Stimulated activated CD4-positive, alpha-beta T cell treated with anti-CD3 and anti-CD28 coated beads, Interleukin-1b, Interleukin-23, amount 100 ng/mL, for 48 hours (primary cell): ENCODE measurements at places on chromosomes 7 and 10.

DNA sequence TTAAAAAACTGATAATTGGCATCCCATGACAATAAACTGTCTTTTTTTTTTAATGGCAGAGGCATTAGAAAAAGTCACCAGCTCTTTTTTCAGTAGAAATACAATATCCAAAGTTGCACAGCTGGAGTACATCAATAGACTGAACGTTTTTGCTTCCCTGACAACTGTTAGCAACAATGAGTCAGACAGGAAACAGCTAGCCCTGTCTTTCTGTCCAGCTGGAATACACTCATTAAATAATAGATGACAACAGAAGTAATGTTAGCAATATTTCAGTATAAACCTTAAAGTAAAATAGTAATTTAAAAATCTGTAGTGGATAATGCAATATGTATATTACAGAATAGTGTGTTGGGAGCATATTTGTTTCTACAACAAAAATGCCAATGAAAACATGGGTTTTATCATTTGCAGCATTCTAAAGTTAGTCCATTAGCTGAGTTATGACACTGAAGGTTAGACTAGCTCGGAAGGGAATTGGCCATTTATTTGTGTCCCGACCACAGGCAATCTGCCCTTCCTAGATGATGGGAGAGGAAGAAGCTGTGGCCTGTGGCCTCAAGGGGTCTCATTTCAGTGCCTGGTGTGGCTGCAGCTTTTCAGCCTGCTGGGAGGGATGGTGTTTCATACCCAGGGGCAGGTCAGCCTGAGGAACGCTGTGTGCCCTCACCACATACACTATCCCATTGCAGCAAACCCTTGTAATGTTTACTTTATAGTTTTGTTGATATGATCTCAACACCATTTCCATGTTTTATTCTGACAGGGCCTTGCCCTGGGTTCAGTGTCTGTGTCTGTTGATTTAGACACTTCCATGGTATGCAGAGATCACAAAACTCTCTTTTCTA lies 173.3 kb downstream of the SLC16A9 start:
- DNase-seq: no peak

GRCh38 chr7:22931011-22931410 lies 82.9 kb downstream of the HYCC1 start:
- no peak for DNase-seq

DNA sequence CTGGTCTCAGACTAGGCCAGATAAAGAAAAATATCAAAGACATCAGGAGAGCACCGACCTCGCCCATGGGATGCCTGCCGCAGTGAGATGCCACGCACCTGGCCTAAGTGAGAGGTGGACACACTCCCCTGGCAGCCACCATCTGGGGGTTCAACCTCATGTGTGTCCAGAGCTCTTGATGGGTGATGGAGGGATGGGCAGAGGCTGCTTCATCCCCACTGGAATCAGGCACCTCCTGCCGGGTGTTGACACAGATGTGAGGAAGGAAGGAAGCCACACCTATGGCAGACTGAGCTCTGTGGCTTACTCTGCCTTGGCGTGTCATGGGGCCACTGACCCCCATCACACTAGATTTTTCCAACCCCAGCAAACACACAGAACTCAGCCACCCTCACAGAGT lies 11.4 kb downstream of the ZNF488 start:
- no peak for DNase-seq

- no peak for DNase-seq
Observed at GRCh38 chr7:154591544-154591943, 411.4 kb downstream of the PAXIP1 start.

GRCh38 chr7:74061840-74062539 lies 21.6 kb upstream of the LIMK1 start:
- DNase-seq: peak; percentile 43

DNA sequence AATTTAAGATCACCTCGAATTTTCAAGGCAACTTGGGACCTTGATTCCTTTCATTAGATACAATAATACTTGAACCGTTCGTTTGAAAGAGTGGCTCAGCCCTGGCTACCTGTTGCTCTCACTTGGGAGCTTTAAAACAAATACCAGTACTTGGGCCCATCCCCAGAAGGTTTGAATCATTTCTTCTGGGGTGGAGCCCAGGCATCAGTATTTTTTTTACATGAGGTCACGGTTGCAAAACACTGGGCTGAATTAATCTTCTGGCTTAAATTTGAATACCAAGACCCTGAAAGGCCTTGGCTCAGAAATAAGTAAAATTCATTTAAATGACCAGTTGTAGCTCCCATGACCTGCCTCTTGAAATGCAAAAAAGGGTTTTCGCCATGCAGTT lies 214.9 kb downstream of the CREB5 start:
- DNase-seq: no peak

DNA sequence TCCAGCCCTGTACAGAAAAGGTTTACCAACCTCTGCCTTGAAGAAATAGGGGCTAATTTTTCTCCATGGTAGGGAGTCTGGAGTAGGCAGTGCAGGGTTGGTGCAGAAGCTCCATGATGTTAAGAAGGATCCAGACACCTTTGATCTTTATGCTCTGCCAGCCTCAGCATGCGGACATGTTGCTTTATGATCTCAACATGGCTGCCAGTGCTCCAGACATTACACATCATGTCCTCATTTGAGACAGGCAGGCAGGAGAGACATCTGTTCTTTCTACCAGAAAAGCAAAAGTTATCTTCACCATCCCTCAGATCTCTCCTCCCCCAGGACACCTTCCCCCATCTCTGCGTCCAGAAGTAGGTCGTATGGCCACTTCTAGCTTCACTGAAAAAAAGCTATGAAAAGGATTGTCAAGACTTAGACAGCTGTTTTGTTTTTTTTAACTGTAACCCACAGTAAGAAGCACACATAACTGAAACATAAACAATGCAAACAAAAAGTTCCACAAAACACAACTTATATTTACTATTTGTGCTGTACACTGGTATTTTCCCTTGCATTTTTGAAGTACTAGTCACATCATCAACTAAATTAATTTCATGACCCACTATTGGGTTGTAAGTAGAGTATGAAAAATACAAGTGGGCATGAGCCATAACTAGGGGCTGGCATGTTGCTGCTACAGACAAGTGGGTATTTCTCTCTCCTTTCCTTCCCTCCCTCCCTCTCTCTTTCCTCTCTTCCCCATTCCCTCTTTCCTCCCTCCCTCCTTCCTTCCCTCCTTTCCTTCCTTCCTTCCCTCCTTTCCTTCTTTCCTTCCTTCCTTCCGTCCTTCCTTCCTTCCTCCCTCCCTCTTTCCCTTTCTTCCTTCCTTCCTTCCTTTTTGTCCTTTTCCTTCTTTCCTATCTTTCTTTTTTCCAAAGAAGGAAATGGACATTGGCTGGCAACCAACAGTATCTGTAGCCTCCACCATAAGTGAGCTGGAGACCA lies 2.6 kb upstream of the RASSF4 start:
- DNase-seq: no peak

DNA sequence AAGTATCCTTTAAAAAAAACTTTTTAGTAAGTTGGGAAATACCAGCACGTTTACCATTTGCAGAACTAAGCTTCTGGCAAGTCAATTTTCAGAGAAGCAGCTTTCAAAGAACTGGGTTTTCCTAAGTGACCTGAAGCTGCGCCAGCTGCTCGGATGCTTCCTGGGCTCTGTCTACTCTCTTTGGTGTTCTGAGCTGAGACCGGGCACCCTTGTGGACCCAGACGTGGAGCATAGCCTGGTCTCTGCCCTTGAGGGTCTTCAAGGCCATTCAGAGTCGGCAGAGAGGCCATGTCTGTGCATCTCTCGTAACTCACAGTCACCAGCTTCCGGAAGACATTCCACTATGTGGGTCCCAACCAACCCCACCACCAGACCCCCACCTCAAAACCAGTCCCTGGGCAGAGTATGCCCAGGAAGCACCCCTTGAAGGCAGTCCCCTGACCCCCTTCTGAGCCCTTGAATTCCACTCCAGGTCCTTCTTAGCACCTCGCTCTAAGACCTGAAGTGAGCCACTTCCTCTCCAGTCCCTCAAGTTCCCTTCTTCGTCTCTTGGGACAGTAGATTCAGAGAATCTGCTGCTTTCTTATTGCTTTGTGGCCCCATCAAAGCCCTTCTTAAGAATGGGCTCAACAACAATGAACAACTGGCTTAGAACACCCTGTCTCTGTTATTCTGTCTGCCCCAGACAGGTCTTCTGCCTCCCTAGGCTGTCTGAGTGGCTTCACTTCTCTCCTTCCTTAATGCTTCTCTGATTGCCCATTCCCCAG lies 8.5 kb downstream of the CALML5 start:
- no peak for DNase-seq

GRCh38 chr7:30706316-30706715 lies 24.1 kb upstream of the CRHR2 start:
- DNase-seq: no peak

DNA sequence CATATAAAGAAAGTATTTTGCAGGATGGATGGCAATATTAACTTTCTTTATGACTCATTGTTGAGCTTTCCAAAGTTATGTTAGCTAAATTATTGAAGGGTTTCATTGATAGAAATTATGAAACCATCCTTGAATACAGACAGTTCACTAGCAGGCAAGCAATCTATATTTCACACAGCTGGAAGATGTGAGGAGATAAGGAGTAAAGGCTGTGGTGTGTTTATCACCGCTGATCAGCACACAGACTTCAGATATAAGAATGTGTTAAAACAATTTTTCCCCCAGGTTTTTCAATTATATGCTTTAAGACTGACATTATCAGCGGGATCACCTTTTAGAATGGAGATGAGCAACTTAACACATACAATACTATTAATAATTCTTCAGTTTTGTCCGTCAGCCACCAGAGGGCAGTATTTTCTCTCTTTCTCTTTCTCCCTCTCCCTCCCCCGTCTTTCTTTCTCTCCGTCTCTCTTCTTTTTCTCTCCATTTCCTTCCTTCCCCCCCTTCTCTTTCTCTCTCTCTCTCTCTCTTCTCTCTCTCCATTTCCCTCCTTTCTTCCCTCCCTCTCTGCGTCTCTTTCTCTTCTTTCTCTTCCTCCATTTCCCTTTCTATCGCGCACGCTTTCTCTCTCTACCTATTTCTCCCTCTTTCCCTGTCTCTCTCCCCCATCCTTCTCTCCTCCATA lies 62.9 kb upstream of the FAM171A1 start:
- no peak for DNase-seq

DNA sequence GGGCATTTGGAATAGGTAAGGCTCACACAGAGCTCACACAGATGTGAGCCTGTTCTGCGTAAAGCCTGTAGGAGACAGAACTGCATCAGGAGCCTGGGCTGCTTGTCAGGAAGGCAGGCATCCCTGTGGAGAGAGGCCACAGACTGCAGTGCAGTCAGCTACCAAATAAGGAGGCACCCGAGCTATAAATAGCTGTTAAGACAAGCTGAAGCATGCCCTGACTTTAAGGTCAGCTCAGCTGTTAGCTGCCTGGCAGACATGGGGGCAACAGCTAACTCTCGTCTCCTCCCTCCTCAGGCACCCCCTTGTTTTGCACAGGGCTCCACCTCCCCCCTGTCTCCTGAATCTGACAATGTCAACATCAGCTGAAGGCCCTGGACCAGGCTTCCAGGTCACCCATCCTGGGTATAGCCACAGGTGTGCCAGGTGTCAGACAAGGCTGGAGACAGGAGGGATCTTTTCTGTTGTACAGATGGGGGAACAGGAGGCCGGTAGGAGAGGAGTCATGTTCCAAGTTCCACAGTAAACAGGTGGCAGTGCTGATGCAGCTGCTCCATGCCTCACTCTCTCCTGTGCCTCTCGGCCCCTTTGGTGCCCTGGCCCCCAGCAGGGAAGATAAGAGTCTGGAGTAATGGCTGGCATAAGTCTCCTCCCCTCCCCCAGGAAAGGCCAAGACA lies 27.6 kb upstream of the MKRN1 start:
- no peak for DNase-seq

GRCh38 chr7:12314199-12314598 lies 89.5 kb downstream of the VWDE start:
- DNase-seq: no peak

DNA sequence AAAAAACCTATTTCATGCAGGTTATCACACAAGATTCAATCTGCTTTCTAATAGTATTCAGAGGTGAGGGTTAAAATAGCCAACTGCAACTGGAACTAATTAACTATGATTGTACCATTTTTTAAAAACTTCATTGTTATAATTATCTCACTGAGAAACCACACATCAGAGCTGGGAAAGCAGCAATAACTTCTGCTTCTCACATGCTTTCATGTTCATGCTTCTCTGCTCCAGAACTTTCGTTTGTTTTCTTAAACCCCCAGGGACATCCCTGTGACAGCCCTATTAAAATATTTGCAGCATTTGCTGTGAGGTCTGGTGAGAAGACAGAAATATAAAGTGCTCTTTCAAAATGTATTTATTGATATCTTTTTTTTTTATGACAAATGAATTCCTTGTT lies 389.0 kb upstream of the SORCS1 start:
- DNase-seq: no peak

DNA sequence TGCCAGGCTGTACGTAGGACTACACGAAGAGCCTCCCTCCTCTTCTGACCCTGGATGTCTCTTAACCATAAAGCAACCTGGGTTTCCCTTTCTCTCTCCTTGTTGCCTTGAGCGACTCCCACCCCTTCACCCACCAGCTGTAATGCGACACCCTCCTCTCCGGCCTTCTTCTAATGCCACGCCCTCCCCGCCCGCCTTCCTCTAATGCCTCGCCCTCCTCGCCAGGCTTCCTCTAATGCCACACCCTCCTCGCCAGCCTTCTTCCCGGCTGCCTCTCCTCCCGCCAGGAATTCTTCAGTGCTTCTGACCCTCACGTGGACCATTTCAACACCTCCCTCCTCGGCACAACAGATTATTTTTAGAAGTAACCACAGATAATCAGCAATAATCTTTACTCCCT lies 348.5 kb upstream of the SHH start:
- no peak for DNase-seq

DNA sequence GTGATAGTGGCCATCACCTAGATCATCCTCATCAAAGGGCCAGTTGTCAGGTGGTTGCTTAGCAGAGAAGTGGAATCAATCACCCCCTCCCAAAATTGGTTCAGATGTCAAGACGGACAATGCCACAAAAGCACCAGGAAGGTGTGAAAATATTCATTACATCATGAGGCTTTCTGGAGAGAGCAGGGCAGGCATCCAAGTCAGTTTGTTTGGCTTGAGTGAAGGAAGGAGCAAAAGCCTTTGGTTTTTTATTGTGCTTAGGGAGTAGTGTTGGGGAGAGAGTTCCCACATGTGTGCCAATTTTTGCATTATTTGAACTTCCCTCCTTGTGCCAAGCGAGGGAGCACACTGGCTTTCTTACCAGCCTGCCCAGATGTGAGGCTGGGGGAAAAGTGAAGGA lies 1082.9 kb downstream of the LRMDA start:
- no peak for DNase-seq

DNA sequence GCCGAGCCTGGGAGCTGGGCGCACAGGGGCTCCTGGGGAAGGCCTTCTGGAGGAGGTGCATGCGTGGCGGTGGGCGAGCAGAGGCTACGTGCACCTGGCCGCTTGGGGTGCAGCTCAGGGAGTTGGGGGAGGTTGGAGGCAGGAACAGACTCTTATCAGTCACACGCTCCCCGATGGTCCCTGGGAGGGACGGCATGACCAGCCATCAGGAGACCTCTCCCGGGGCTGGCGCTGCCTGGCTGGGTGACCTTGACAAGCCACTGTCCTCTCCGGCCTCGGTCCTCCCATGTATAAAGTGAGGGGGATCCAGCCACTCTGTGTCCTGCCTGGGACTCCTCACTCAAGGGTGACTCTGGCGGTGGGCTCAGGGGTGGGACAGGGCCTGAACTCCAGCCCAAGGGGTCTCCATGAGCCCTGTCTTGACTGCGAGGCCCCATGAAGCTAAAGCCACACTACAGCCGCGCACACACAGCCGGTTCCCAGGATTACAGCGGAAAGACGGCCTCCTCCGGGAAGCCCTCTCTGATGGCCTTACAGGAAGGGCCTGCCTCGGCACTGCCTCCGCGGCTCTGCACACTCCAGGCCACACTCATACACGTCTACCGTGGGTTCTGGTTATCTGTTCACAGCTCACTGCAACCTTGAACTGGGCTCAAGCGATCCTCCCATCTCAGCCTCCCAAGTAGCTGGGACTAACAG lies 2.3 kb downstream of the TMEM184A start:
- no peak for DNase-seq
